ENCODE measurements at places on chromosomes 2 and 18. TPM values are rescaled to one million over a fixed set of nuclear protein-coding genes. Genes with fewer than 3 reads are reported as not detected.

GRCh38 chr2:157024129-157024528 is 233.4 kb upstream of the GALNT5 start:
- ATAC-seq = no peak

- no peak for ATAC-seq
These were observed 27.7 kb upstream of the TWIST2 start for GRCh38 chr2:238820197-238820596.

- ATAC-seq = no peak
These were observed 4.1 kb downstream of the KLHL30 start for GRCh38 chr2:238142382-238143205.

The MTLN gene
- total RNA-seq = 141 TPM

The EGR4 gene
- total RNA-seq = not detected
